Activated gamma-delta T cell (primary cell): ENCODE measurements at places on chromosomes 4 and X.
A peak's percentile ranks its signal among the peaks of the same experiment; 100 is the strongest.

DNA sequence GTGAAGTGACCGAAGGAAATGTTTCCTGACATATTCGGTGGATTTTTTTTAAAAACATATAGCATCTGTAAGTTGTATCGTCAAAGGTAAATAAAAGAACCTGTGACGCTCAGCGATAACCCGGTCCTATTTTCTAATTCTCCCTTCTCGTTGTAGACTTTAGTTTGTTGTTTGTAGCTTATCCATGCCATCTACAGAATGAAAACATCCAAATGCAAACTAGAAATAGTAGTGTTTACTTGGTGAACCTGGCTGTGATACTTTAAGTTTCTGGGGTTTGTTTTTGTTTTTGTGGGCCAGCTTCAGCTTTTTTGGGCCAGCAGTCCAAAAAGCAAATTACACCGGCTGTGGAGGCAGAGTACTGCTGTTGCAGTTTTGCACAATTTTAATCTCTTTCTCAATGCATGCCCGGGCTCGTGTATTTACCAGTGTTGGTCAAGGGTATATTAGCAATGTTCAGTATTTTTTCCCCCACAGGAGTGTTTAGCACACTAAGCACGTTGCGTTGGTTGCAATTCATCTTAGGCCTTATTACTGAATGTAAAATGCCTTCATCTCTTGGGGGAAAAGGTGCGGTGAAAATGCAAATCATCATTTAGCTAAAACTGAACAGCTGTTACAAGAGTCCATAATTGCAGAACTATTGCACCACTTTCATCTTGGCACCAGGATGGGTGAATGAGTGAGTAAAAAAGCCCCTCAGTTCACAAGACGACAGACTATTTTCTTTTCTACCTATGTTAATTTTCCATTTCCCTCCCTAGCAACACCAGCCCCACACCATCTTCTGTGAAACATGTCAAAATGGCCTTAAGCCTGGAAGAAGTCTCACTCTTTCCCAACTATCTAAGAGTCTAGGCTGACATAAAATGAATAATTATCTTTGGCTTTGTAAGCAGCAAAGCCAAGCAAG is 1.7 kb upstream of the CNOT6L start:
- DNase-seq = no peak

- DNase-seq = no peak
Measured at GRCh38 chr4:73831569-73831968, 4.9 kb upstream of the CXCL6 start.

GRCh38 chr4:146359771-146360170 is 145.4 kb downstream of the REELD1 start:
- no peak for DNase-seq

- DNase-seq = no peak
Measured at GRCh38 chr4:181687116-181687515, 556.1 kb upstream of the TENM3 start.

DNA sequence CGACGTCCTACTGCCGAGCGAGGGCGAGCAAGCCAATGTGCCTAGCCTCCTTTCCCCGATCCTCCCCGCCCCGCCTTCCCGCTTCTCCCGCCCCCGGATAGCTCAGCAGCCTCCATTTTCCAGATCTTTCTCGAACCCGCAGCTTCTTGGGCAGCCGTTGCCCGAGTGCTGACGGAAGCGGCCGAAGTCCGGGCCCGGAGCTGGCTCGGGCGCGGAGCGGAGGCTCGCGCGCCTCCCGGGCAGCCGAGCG is 172 bp upstream of the HSPA4L start:
- DNase-seq = no peak

GRCh38 chrX:48695534-48695896 is 1.0 kb upstream of the SUV39H1 start:
- DNase-seq = no peak

DNA sequence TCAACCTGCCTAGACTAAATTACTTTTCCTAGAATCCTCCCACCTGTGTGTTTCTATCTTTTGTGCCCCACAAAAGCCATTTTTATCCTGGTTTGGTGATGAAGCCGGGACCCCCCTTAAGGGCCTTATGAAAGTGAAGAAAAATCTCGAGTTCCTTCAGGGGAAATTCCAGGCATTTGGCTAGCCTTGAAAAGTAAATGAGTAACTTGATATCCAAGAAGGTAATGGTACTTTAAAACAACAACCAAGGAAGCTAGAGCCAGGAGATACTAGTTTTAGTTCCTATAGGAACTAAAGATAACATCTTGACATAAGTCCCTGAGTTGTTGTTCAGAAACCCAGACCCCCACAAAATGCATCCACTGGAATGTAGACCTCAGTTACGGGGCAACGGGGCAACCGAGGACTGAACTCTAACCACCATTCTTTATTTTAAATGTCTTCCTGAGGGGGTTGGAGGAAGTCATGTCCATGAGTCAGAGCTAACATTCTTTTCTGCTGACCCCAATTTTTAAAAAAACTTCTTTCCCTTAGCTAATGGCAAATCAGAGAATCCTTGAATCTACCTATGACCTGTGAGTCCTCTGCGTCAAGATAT is 73.9 kb downstream of the VCX3A start:
- DNase-seq = no peak

- no peak for DNase-seq
Measured at GRCh38 chrX:50448565-50448964, 22.1 kb downstream of the DGKK start.

- DNase-seq = no peak
Measured at GRCh38 chr4:109315341-109315740, 12.9 kb upstream of the COL25A1 start.

- no peak for DNase-seq
Measured at GRCh38 chr4:48331577-48332330, 9.6 kb upstream of the SLAIN2 start.

DNA sequence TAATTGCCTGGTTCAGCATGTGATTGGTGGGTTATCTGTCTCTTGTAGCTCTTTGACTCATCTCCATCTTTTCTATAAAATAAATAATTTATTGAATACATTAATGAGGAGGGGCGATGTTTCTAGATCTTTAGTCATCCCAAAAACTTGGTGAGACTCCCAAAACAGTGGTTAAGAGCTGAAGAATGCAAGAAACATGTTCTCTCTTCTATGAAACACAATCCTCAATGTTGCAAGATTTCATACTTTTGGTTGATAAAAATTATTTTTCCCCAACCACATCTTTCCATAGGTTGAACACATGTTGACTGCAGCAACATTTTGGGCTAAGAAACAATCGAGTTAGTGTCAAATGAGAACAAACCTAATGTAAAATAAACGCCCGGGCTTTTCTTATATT is 1.2 kb upstream of the TMEM47 start:
- no peak for DNase-seq

DNA sequence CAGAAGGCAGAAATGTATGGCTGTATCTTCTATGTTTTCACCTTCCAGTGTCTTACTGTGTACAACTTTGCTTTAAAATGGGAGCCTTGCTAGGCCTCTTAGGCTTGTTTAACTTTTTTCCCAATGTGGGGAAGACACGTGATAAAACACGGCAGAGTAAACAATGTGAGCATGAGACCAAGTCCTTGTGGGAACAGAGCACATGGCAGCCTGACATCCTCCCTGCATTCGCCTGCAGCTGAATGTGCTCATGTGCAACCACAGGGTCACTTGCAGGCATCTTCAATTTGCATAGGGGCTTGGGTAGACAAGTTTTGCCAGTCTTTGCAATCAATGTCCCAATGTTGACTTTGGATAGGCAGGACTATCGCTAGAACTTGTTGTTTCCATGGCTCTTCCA is 91.8 kb downstream of the CCNG2 start:
- DNase-seq = no peak

GRCh38 chr4:28926156-28926555 is 1794.0 kb upstream of the PCDH7 start:
- no peak for DNase-seq

- DNase-seq = no peak
Measured at GRCh38 chrX:117996408-117996807, 120.2 kb downstream of the KLHL13 start.

- no peak for DNase-seq
Measured at GRCh38 chr4:86338989-86339388, 20.9 kb downstream of the MAPK10 start.

DNA sequence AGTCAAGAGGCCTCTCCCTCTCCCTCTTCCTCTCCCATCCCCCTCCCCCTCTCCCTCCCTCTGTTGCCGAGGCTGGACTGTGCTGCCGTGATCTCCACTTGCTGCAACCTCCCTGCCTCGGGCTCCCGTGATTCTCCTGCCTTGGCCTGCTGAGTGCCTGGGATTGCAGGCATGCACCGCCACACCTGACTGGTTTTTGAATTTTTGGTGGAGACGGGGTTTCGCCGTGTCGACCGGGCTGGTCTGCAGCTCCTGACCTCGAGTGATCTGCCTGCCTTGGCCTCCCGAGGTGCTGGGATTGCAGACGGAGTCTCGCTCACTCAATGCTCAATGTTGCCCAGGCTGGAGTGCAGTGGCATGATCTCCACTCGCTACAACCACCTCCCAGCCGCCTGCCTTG is 165.1 kb downstream of the CENPC start:
- peak; percentile 4 for DNase-seq

DNA sequence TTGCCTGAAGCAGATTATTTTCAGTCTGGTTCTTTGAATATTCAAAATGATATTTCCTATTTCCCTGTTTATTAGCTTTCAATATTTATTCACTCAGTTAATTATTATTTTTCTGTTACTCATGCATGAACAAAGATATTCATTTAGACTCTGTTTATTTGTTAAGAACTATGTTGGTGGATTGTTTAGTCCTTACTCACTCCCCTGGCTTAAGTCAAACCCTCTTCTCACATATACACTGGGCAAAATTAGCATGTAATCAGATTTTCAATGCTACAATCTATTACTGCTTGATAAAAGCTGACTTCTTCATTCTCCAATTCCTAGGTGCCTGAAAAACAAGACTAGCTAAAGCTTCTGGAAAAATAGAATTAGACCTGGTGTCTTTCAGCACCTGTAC is 335.8 kb downstream of the FAT4 start:
- no peak for DNase-seq

GRCh38 chr4:17765514-17766286 is 15.7 kb downstream of the FAM184B start:
- DNase-seq = no peak

DNA sequence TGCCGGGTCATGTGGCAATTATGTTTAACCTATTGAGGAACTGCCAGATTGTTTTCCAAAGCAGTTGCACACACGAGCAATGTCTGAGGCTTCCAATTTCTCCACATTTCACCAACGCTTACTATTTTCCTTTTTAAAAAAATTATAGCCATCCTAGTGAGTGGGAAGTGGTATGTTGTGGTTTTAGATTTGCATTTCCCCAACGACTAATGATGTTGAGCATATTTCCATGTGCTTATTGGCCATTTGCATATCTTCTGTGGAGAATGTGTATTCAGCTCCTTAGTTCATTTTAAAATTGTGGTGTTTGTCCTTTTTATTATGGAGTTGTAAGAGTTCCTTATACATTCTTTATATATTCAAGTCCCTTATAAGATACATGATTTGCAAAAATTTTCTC is 60.2 kb downstream of the MTMR1 start:
- no peak for DNase-seq

GRCh38 chrX:1152090-1152489 is 60.4 kb downstream of the CRLF2 start:
- no peak for DNase-seq
